ENCODE measurements at places on chromosomes 7 and 10.

DNA sequence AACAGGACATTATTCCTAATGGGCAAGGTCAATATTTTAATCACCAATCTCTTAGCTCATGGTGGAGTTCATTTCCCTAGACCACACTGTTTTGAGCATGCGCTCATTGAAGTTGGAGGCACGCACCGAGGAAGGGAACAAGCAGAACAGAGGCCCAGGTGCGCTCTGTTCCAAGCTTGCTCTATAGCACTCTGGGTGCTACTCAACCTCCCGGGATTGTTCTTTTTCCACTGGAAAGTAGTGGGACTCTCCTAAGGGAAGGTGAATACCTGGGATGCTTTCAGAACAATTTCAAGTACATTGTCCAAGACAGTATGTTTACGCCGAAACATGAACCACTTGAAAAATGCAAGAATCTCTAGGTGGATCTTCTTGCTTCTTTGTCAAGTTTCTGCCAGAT, 16.2 kb downstream of the PLXNA4 start:
- DNase-seq = no peak

DNA sequence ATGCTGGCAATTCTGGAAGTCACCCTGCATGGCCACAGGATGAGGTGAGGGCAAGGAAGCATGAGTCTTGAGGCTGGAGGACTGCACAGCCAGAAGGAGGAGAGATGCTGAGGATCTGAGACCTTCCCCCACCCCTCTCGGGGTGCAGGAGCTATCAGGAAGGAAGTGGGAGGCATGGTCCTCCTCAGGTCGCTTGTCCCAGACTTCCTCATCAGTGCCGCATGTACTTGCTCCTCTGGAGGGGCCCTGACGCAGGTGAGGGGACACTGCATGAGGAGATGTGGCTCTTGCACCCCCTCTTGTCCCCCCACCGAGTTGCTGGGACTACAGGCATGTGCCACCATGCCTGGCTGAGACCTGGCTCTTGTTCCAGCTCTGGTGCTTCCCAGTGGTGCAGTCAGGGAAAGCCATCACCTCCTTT, 5.7 kb upstream of the ZMIZ1 start:
- no peak for DNase-seq

GRCh38 chr10:554182-554848, 135.2 kb downstream of the DIP2C start:
- no peak for DNase-seq

DNA sequence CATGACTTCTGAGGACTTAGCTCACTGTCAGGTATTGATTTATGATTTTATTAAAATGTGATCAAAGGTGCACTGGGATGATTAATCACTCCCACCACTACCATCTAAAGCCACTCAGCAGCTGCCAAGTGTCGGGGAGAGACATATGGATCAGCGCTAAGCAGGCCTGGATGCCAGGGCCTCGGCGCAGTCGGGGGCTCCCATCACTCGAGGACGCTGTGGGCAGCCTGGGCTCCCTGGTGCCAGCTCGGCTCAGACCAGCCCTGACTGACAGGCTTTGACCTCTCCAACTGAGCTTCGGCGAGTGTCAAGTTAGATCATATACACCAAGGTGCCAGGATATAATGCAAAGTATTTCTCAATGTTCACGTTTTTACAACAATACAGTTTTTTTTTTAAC, 267.7 kb downstream of the ACTR3B start:
- DNase-seq = no peak

DNA sequence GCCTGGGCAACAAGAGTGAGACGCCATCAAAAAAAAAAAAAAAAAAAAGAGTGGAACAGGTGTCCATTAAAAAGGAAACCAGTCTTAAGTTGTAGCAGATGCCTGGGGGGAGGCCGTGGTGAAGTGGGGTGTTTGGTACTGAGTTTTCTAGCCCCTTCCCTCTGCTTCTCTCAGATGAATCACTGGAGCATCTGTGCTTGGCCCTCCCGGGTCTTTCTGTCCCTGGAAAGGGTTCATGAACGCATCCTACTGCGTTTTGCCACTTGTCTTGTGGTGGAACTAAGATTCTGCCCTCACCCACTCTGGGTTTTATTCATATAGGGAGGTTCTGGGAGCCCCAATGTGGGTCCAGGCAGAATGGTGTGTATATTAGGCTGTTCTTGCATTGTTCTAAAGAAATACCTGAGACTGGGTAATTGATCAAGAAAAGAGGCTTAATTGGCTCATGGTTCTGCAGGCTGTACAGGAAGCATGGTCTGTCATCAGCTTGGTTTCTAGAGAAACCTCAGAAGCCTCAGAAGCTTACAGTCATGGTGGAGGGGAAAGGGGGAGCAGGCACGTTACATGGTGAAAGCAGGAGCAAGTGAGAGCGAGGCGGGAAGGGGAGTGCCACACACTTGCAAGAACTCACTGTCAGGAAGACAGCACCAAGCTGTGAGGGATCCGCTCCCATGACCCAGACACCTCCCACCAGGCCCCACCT, 63.5 kb downstream of the CAMK1D start:
- DNase-seq = no peak

- DNase-seq = no peak
Measured at GRCh38 chr10:14621037-14621436, 153.7 kb downstream of the FAM107B start.

Measured in tibial nerve (tissue), 4 donors.